ENCODE measurements at places on chromosomes 3 and 15.

DNA sequence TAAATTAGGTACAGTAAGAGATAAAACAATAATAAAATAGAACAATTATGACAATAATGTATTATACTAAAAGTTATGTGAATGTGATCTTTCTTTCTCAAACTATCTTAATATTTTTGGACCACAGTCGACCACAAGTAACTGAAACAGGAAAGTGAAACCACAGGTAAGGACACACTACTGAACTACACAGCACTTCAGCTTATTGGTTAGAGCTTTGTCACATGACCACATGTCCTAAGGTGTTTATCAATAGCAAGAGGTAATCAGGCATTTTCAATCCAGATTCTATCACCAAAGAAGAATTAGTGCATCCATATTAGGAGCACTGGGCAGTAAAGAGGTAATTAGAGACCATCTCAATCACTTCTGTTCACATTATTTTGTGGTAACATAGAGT is 392.8 kb downstream of the RSL24D1 start:
- no peak for DNase-seq

DNA sequence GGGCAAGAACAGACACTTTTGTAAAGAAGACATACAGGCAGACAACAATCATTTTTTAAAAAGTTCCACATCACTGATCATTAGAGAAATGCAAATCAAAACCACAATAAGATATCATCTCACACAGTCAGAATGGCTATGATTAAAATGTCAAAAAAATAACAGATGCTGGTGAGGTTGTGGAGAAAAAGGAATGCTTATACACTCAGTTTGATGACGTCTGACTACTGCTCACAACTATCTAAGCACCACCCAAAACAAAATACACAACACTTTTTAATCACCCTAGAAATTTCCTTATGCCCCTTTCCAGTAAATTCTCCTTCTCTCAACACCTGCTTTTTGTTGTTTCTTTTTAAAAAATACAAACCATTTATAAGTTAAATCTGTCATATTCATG is 228.8 kb downstream of the ISL2 start:
- DNase-seq, result no peak

- no peak for DNase-seq
These were observed 119.6 kb upstream of the C15orf61 start for GRCh38 chr15:67401336-67401735.

DNA sequence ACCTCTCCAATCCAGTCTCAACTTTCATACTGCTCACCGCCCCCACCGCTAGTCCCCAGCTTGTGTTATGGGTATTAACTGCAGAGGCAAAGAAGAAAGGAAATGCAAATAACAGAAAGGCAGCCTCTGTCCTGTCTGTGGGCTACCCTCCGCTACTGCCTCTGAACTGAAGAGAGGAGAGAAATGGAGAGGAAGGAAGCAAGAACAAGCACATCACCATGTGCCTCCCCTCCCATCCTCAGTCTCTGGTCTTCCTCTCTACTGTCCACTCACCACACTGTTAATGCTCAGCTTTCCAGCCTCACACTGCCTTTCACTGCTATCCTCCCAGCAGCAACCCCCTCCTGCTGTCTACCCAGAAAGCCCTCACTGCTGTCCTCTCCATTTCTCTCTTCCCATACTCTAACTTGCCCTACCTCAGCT is 139.0 kb upstream of the SLC2A2 start:
- DNase-seq, result no peak

DNA sequence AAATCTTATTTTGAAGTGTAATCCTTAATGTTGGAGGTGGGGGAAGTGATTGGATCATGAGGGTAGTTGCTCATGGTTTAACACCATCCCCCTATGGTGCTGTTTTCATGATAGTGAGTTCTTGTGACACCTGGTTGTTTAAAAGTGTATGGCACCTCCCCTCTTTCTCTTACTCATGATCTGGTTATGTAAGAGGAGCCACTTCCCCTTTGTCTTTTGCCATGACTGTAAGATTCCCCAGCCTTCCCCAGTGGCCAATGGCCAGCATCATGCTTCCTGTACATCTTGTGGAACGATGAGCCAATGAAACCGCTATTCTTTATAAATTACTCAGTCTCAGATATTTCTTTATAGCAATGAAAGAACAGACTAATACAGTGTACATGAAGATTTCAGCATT is 39.8 kb upstream of the GMNC start:
- no peak for DNase-seq

DNA sequence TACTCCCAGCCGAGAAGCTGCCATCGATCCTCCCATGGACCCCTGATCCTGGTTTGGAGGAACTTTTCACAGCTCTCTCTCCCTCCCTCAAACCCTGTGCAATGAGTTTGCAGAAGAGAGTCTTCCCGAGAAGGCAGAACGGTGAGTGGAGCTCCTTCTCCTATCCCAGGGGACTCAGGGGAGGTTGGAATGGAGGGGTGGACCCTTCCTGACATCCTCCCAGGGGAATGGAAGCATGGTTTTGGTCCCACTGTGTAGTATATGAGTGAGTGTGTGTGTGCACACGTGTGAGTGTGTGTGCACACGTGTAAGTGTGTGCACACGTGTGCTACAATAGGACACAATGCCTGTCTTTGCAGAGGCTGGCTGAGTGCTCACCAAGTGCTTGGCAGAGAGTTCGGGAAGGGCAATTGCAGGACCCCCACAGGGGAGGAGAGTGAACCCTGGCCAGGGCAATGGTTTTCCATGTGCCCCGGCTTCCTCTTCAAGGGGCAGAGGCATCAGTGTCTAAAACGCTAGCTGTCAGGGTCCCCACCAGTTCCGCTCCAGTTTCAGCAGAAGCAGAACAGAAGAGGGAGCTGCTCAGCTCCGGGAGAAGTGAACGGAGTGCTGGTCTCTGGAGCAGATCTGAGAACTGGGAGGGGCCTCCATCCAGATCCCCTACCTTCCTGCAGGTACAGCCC is 13.8 kb upstream of the IL16 start:
- no peak for DNase-seq

DNA sequence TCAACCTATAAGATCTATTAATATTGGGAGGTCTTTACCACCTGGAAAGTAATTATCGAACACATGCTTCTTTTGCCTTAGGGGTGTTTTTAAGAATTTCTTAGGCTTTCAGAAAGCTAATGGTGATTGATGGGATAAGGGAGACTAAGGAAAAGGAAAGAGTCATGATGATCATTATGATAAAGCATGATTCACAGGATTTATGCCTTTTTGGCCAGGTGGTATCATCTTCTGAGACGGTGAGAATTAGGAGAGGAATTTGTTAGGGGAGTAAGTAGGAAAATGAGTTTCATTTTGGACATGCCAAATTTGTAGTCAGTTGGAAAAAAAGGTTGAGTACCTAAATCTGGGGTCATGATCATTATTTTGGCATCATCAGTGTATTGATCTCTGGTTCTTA is 8.9 kb downstream of the ARMC8 start:
- no peak for DNase-seq

GRCh38 chr3:52866427-52866826 is 30.9 kb downstream of the STIMATE start:
- DNase-seq, result no peak

- DNase-seq, result no peak
These were observed 65.3 kb downstream of the EPHB3 start for GRCh38 chr3:184626923-184627322.
